ENCODE measurements at places on chromosomes 5 and 9.

DNA sequence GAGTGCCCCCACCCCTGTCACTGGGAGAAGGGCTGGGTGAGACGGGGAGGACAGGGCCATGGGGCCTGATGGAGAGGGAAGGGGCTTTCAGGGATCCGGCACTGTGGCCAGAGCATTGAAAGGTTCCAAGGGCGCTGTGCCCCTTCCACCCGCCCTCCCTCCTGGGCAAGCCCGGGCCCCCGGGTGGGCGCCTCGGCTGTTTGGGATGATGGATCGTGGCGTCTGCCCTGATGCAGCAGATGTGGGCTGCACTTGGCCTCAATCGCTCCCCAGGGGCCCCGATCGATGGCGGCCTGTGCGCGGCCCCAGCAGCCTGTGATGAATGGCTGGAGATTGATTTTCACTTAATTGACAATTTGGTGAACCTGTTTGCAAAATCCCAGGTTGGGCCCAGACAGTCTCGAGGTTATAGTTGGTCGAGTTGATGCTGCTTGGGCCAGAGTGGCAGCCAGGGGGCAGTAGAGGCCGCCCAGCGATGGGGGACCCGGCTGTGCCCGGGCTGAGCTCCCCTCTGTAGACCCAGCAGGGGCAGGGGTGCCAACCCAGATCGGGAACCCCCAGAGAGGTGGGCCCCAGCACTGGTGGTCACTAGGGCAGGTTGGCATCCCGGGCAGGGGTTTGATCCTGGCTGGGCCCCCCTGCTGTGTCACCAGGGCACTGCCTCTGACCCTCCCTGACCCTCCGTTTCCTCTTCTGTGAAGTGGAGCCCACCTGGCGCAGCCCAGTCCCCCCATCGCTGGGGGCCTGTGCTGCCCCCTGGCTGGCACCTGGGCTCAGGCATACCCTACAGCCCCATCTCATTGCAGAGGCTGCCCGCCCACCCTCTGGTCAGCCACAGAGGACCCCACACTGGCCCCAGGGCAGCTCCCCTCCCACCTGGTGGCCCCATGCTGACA, 34.7 kb downstream of the LHX3 start:
- no peak for DNase-seq

DNA sequence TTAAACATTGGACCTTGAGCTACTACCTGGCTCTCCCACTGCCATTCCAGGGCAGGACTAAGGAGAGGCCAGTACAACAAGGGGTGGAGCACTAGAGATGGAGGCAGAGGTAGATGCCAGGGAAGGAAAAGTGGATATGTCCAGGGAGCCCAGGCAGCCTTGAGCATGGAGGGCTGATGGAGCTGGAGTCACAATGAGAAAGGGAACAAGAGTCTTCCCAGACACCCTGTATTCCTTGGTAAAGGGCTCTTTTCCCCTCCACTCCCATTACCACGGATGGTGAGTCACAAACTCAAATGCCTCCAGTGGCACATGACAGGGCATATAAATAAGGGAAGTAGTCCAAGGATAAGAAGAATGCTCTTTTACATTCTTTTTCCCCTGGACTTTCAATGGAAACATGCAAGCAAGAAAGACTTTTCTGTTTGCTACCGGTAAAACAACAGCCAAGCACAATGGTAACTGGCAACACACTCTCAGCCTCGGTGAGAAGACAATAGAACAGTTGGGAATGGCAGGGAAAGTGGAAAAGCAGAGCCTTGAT, 16.7 kb downstream of the ERAP1 start:
- DNase-seq, result no peak

DNA sequence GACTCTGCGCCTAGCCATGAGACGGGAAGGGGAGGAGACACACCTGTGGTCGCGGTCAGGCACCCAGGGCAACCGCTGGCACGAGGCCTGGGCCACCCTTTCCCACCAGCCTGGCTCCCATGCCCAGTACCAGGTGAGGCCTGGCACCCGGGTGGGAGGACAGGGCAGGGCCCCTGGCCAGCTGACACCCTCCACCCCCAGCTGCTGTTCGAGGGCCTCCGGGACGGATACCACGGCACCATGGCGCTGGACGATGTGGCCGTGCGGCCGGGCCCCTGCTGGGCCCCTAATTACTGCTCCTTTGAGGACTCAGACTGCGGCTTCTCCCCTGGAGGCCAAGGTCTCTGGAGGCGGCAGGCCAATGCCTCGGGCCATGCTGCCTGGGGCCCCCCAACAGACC, 5.0 kb downstream of the MAMDC4 start:
- DNase-seq, result no peak

DNA sequence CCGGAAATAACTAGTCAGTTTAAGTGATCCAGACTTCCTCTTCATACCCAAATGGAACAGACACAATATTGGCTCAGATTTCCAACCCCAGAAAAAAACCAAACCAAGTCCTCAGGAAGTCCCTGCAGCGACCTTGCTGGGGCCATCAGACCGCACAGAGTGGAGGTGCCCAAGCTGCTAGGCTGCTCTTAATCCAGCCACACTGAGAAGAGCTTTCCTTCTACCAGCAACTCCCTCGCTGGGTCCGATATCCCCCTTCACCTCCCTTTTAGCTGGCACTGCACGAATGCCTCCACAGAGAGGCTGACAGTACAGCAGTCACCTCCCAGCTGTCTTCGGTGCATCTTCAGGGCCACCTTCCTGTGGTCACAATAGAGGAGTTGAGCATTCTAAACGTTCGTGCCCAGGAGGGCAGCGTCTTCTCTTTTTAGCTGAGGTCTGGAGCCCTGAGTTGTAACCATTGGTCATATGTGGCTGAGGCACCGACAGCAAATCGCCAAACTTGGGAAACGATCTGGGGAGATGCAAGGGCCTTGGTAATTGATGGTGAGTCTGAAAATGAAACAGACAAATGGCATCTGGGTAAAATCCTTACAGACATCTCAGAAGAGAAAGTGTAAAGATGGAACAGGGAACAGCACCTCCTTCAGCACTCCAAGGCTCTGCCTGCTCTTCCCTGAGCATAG, 5.7 kb downstream of the NAIF1 start:
- DNase-seq, result no peak

DNA sequence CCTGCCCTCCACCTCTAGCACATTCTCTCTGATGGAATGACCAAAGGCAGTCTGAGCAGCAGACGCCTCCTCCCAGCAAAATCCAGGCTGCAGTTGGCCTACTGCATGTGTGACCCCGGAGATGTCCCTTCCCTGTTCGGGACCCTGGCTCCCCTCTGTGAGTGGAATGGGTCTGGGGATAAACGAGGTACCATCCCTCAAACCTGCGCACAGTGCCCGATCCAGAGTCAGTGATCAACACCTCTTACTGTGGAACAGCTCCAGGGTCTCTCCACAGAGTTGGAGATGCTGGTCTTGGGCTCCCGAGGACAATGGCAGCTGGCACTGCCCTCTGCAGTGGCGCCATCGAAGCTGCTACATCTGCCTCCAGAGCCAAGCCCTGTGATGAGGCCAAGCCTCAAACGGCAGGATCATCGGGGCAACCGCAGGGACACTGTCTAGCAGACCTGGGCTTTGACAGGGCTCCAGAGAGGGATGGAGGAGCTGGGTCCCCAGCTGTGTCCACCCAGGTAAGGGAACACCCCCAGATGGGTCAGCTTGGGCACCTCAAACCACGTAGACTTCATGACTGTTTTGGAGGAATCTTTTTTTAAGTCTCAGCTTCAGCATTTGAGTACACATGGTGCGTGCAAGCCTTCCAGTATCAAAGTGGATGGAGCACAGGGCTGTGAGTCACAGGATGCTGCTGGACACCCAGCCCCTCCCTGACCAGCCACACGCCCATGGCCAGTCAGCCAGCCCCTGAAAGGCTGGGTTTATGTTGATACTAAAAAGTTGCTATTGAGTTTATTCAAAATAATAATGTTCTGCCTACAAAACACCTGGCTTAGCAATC, 13.0 kb downstream of the MED10 start:
- DNase-seq, result no peak

GRCh38 chr5:56168066-56168478, 65.1 kb downstream of the ANKRD55 start:
- no peak for DNase-seq

DNA sequence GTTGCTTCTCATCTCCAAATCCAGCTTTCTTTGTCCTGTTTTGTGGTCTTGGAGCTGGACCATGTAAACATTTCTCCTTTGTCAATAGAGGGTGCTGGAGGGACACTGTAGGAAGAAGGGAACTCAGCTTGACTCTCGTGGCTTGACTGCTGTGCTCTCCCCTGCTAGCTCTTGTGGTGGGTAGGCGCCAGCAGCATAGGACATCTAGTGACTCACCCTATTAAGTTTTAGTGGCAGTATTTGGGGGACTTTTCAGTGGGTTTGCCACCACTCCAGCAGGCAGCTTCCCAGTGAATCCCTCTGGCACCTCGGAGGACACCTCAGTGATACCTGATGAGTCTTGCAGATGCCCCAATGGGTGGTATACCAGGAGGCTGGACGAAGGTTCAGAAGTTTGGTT, 97.8 kb downstream of the TSSK1B start:
- DNase-seq, result peak; percentile 15

- peak; percentile 21 for DNase-seq
These were observed 1923.4 kb upstream of the CDH9 start for GRCh38 chr5:28961816-28962215.
